Activated CD4-positive, alpha-beta memory T cell treated with anti-CD3 and anti-CD28 coated beads for 36 hours (primary cell): ENCODE measurements at places on chromosomes 6 and 20. TPM values are rescaled to one million over a fixed set of nuclear protein-coding genes. Genes with fewer than 3 reads are reported as not detected.

- no peaks in the 10 kb centered on the region for H3K36me3 ChIP-seq
- no peaks in the 10 kb centered on the region for H3K27me3 ChIP-seq
- H3K27ac ChIP-seq, result no peak overlapping the region
- no peak for DNase-seq
- peaks cover 4% of the 10 kb centered on the region for H3K4me1 ChIP-seq
These were observed 56.5 kb upstream of the NRSN1 start for GRCh38 chr6:24069526-24069925.

The SIRPD gene
- not detected for total RNA-seq

- no peak for DNase-seq
- H3K4me3 ChIP-seq, result no peak overlapping the region
- H3K27me3 ChIP-seq, result no peaks in the 10 kb centered on the region
- no peak overlapping the region for H3K27ac ChIP-seq
These were observed 736.0 kb downstream of the CD109 start for GRCh38 chr6:74431873-74432580.

GRCh38 chr20:17834804-17835203 is 133.8 kb downstream of the SNX5 start:
- H3K27ac ChIP-seq, result no peak overlapping the region
- H3K36me3 ChIP-seq, result no peaks in the 10 kb centered on the region
- no peak overlapping the region for H3K4me3 ChIP-seq
- no peaks in the 10 kb centered on the region for H3K27me3 ChIP-seq

- H3K27me3 ChIP-seq, result peaks cover 62% of the 10 kb centered on the region
- no peak overlapping the region for H3K27ac ChIP-seq
- no peaks in the 10 kb centered on the region for H3K36me3 ChIP-seq
- H3K4me1 ChIP-seq, result peaks cover 9% of the 10 kb centered on the region
- no peak overlapping the region for H3K4me3 ChIP-seq
- no peak for DNase-seq
These were observed 2.9 kb downstream of the SALL4 start for GRCh38 chr20:51799401-51799860.

The HLA-E gene
- 481 TPM for total RNA-seq

GRCh38 chr20:61525781-61526431 is 273.8 kb downstream of the CDH4 start:
- no peaks in the 10 kb centered on the region for H3K36me3 ChIP-seq
- no peaks in the 10 kb centered on the region for H3K27me3 ChIP-seq
- H3K4me1 ChIP-seq, result no peaks in the 10 kb centered on the region
- H3K4me3 ChIP-seq, result no peak overlapping the region
- DNase-seq, result no peak
- no peak overlapping the region for H3K27ac ChIP-seq

DNA sequence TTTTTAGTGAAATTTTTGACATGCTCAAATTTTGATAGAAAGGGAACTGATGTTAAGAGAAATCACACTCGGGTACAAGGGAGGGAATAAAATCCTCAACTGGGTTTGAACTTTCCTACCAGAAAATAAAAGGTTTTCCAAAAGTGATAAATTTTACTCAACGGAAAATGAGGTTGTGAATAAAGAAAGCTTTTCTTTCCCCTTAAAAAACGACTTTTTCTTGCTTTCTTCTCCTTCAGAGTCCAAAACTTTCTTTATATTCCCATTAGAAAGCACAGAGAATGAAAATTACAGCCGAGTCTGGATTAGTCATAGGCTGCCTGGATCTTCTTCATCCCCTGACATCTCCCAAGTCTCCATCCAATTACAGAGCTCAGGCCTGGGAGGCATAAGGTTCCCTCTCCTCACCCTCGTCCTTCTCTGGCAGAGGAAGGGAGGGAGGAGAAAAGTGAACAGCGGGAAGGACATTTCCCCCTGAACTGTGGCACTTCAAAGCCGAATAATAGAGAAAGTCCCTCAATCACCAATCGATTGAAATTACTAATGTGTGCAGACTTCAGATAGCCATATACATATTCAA is 28.1 kb upstream of the QKI start:
- H3K4me1 ChIP-seq, result no peaks in the 10 kb centered on the region
- H3K4me3 ChIP-seq, result no peak overlapping the region
- no peak overlapping the region for H3K27ac ChIP-seq
- peaks cover 2% of the 10 kb centered on the region for H3K36me3 ChIP-seq
- H3K27me3 ChIP-seq, result peaks cover 10% of the 10 kb centered on the region

- H3K27ac ChIP-seq, result no peak overlapping the region
- no peaks in the 10 kb centered on the region for H3K4me1 ChIP-seq
- no peak overlapping the region for H3K4me3 ChIP-seq
- H3K36me3 ChIP-seq, result no peaks in the 10 kb centered on the region
- H3K27me3 ChIP-seq, result peaks cover 7% of the 10 kb centered on the region
These were observed 26.8 kb downstream of the JAG1 start for GRCh38 chr20:10646886-10647420.

- no peak for DNase-seq
- H3K4me3 ChIP-seq, result peak overlapping the region; percentile 40
- H3K27me3 ChIP-seq, result no peaks in the 10 kb centered on the region
- peaks cover 4% of the 10 kb centered on the region for H3K36me3 ChIP-seq
- H3K4me1 ChIP-seq, result peaks cover 11% of the 10 kb centered on the region
These were observed 8.5 kb upstream of the SOD2 start for GRCh38 chr6:159701413-159701999.

DNA sequence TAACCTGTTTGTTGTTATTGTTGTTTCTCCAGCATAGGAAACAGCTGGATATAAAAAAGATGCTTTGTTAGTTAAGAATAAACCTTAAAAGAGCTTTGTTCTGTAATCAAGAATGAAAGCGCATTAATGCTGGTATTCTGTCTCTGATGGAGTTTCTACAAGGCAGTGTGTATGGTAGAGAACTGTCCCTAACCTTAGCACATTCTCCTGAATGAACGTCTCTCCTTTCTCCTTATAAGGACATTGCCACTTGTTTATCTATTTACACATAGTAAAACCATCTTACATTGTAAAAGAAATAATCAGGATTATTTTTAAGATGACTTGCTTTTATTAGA is 33.8 kb upstream of the LCA5 start:
- no peak for DNase-seq
- H3K4me3 ChIP-seq, result no peak overlapping the region
- no peaks in the 10 kb centered on the region for H3K4me1 ChIP-seq
- no peaks in the 10 kb centered on the region for H3K36me3 ChIP-seq
- no peaks in the 10 kb centered on the region for H3K27me3 ChIP-seq

The DAAM2 gene
- total RNA-seq, result not detected

The TP53INP2 gene
- total RNA-seq, result 2.5 TPM

The PRR18 gene
- 0.17 TPM for total RNA-seq

GRCh38 chr6:24858177-24858653 is 59.5 kb upstream of the ARMH2 start:
- peak; percentile 49 for DNase-seq
- H3K4me3 ChIP-seq, result peak overlapping the region; percentile 22
- peaks cover 50% of the 10 kb centered on the region for H3K36me3 ChIP-seq
- H3K27me3 ChIP-seq, result no peaks in the 10 kb centered on the region
- H3K27ac ChIP-seq, result peak overlapping the region; percentile 89
- peaks cover 76% of the 10 kb centered on the region for H3K4me1 ChIP-seq

The LST1 gene
- total RNA-seq, result 16.9 TPM

The IMPG1 gene
- total RNA-seq, result not detected

The EYA2 gene
- total RNA-seq, result not detected

The GRIK2 gene
- total RNA-seq, result not detected

- H3K36me3 ChIP-seq, result no peaks in the 10 kb centered on the region
- H3K27me3 ChIP-seq, result peaks cover 1% of the 10 kb centered on the region
- no peaks in the 10 kb centered on the region for H3K4me1 ChIP-seq
- no peak for DNase-seq
These were observed 51.3 kb upstream of the DST start for GRCh38 chr6:56694002-56694401.

- no peak overlapping the region for H3K4me3 ChIP-seq
- H3K36me3 ChIP-seq, result no peaks in the 10 kb centered on the region
- peaks cover 5% of the 10 kb centered on the region for H3K27me3 ChIP-seq
- no peaks in the 10 kb centered on the region for H3K4me1 ChIP-seq
These were observed 101.5 kb downstream of the UNC5CL start for GRCh38 chr6:40937491-40937890.

The SLC35D3 gene
- not detected for total RNA-seq

DNA sequence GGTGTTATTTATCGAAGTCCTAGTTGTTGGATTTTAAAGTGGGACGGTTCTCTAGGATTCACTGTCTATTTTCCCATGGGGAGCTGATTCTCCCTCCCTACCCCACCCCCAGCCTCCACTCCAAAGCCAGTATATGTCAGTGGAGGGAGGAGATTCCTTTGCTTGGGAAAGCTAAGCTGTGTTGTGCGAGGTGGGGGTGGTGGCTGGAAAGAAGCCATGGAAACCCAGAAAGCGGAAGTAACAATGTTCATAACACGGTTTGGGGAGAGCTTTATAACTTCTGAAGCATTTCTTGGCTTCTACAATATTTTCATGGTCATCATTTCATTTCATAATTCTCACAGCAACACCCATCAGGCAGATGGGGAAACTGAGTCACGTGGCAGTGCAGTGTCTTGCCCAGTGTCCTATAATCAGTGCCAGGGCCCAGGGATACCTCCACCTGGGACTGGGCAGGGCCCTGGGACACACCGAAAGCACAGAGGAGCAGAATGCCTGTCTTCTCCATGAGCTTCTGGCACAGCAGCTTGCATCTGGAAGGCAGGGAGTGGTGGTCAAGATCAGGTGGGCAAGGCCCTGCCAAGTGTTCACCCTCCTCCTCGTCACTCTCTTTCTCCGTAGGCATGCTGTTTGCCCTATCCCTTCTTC is 4.5 kb downstream of the SUN5 start:
- peaks cover 3% of the 10 kb centered on the region for H3K36me3 ChIP-seq
- no peak overlapping the region for H3K4me3 ChIP-seq
- peaks cover 15% of the 10 kb centered on the region for H3K4me1 ChIP-seq
- H3K27ac ChIP-seq, result no peak overlapping the region

DNA sequence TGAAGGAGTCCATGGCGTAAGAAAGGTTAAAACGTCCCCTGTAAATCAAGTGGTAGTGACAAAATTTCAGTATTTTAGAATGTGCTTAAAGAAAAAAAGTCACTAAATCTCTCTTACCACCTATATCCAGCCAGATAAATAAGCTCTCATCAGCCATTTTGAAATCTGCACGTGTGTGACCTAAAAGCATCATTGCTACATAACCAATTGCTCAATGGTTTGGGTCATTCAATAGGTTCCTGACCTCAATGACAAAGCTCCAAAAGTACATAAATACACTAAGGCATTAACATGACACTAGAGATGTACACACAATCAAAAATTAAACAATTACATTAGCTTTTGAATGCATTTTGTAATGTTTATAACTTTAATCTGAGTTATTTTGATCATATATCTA is 272.4 kb downstream of the GMDS start:
- no peaks in the 10 kb centered on the region for H3K27me3 ChIP-seq
- no peak for DNase-seq
- no peaks in the 10 kb centered on the region for H3K36me3 ChIP-seq
- H3K4me1 ChIP-seq, result no peaks in the 10 kb centered on the region

The TRIM15 gene
- total RNA-seq, result 0.63 TPM

GRCh38 chr20:1567392-1568162 is 10.1 kb upstream of the SIRPD start:
- H3K36me3 ChIP-seq, result peaks cover 8% of the 10 kb centered on the region
- no peak for DNase-seq
- no peaks in the 10 kb centered on the region for H3K27me3 ChIP-seq
- no peak overlapping the region for H3K4me3 ChIP-seq
- H3K4me1 ChIP-seq, result no peaks in the 10 kb centered on the region

- no peak overlapping the region for H3K27ac ChIP-seq
- no peak overlapping the region for H3K4me3 ChIP-seq
- H3K4me1 ChIP-seq, result peaks cover 42% of the 10 kb centered on the region
- H3K36me3 ChIP-seq, result no peaks in the 10 kb centered on the region
These were observed 18.3 kb downstream of the ARHGAP18 start for GRCh38 chr6:129691709-129692108.

The ASIP gene
- total RNA-seq, result not detected

GRCh38 chr6:88680654-88681053 is 282.8 kb downstream of the RNGTT start:
- no peak overlapping the region for H3K4me3 ChIP-seq
- H3K4me1 ChIP-seq, result peaks cover 2% of the 10 kb centered on the region
- no peaks in the 10 kb centered on the region for H3K27me3 ChIP-seq
- H3K27ac ChIP-seq, result no peak overlapping the region

DNA sequence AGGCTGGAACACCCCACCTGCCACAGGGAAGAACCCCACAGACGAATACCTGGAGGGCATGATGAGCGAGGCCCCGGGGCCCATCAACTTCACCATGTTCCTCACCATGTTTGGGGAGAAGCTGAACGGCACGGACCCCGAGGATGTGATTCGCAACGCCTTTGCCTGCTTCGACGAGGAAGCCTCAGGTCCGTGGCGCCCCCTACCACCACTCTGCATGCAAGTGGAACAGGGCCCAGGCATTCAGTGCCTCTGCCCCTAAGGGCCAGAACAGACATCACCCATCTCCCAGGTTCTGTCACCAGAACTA is 6.6 kb downstream of the MYL9 start:
- no peaks in the 10 kb centered on the region for H3K27me3 ChIP-seq
- no peaks in the 10 kb centered on the region for H3K4me1 ChIP-seq
- no peaks in the 10 kb centered on the region for H3K36me3 ChIP-seq
- no peak overlapping the region for H3K27ac ChIP-seq
- peak; percentile 12 for DNase-seq

GRCh38 chr6:165976684-165977083 is 191.0 kb downstream of the TBXT start:
- no peak overlapping the region for H3K4me3 ChIP-seq
- no peak overlapping the region for H3K27ac ChIP-seq
- H3K27me3 ChIP-seq, result peaks cover 6% of the 10 kb centered on the region
- no peaks in the 10 kb centered on the region for H3K4me1 ChIP-seq
- no peak for DNase-seq

DNA sequence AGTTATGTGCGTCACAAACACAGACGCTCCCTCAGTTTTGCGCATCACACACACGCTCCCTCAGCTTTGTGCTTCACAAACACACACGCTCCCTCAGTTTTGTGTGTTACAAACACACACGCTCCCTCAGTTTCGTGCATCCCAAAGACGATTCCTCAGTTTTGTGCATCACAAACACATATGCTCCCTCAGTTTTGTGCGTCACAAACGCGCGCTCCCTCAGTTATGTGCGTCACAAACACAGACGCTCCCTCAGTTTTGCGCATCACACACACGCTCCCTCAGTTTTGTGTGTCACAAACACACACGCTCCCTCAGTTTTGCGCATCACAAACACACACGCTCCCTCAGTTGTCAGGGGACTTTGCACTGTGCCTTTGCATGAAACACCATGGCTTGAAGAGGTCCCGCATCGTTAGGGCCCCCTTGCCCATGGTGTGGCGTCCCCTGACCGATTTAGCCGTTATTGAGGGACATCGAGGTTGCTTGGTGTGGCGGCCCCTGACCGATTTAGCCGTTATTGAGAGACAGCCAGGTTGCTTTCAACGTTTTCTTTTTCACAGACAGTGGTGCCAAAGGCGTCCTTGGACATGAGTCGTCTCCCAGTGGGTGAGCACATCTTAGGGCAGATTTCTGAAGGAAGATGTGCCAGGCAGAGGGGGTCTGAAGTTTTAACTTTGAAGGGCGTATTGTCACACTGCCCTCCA is 28.1 kb upstream of the MYT1 start:
- H3K4me3 ChIP-seq, result no peak overlapping the region
- no peak for DNase-seq
- H3K27ac ChIP-seq, result no peak overlapping the region

DNA sequence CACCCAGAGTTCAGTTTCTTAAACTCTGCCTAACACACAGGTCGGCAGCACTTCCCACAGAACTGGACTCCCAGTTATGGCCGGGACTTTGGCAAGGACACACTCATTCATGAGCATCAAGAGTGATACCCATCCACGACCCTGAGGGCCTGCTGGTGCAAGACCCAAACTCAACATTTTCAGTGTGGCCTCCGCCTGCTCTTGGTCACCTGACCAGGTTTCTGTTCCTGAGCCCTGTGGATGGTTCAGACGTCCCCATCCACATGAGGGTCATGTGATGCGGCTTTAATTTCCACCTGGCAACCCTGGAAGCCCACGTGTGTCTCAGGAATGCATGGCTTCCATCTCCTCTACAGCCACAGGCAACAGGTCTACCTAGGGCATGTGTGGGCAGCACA is 245.3 kb downstream of the DLL1 start:
- no peaks in the 10 kb centered on the region for H3K36me3 ChIP-seq
- H3K27me3 ChIP-seq, result no peaks in the 10 kb centered on the region
- no peak for DNase-seq
